Naive thymus-derived CD8-positive, alpha-beta T cell (primary cell): ENCODE measurements at places on chromosomes 5 and 9. TPM values are rescaled to one million over a fixed set of nuclear protein-coding genes. Genes with fewer than 3 reads are reported as not detected.

DNA sequence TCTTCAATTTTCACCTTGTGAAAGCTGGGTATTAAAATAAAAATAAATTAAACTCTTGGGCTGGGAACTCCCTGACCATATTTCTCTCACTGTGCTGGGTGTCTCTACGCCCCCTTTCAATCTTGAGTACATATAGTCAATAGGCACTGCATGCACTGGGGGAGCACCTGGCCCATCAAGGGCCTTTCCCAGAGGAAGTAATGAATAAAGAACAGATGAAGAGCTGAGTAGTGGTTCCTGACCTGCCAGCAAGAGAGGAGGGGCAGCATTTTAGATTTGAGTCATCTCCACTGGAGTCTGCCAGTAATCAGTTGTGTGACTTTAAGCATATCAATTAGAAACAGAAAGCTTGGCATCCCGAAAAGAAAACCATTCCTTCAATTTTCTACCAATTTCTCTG, 6.2 kb downstream of the MAPKAP1 start:
- DNase-seq, result no peak

GRCh38 chr5:44983006-44983405, 174.3 kb downstream of the MRPS30 start:
- no peak for DNase-seq

GRCh38 chr9:13911473-13911872, 402.5 kb downstream of the NFIB start:
- DNase-seq, result no peak

GRCh38 chr9:7752481-7752880, 47.1 kb downstream of the DMAC1 start:
- DNase-seq, result no peak

- no peak for DNase-seq
Observed at GRCh38 chr9:97695390-97695789, 1.8 kb downstream of the XPA start.

Gene SPATA31A3
- not detected for total RNA-seq

DNA sequence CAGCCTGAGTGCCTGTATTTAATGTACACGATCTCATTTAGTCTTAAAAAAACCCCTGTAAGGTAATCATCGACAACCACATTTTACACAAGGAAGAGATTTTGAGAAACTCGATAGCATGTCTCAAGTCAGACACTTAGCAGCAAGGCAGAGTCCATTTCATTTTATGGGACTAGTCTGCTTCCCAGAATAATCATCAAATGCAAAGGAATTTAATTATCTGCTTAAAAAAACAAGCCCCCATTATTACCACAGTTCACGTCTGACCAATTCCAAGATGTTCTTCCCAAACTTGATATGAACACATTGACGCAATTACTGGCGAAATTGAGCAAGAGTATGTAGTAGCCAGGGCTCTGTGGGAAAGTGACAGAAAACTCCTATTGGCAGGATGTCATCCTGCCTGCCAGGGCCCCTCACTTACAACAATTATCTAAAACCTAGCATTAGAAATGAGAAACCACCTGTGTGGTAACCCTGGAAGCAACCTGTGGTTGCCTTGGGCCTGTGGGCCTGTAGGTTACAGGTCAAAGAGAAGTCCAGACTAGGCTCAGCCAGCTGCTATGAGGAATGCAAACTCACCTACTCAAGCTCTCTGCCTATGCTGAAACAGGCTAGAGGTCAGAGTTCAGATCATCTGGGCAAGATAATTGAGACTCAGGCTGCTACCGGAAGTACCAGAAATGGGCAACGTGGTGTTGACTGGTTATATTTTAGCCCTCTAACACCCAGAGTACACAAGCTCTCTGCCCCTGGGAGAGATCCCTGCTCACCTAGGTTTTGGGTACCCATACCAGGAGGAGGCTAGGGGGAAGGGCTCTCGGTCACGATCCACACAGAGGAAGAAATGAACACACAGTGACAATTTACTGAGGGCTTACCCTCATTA, 1.6 kb downstream of the B4GALT1 start:
- DNase-seq, result no peak

GRCh38 chr5:60339691-60340201, 360.2 kb downstream of the DEPDC1B start:
- no peak for DNase-seq

DNA sequence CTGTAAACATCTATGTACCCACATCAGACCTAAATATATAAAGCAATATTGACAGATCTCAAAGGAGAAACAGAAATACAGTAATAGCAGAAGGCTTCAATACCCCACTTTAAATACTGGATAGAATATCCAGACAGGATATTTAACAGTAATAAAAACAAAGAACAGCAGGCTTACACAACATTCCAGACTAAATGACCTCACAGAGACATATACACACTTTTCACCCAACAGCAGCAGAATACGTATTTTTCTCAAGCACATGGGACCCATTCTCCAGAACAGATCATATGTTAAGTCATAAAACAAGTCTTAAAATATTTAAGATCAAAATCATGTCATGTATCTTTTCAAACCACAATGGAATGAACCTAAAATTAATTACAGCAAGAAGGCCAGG, 76.8 kb downstream of the CAMSAP1 start:
- no peak for DNase-seq

Gene CD180
- 2.1 TPM for total RNA-seq

GRCh38 chr9:115192280-115192679, 74.3 kb upstream of the TNC start:
- no peak for DNase-seq

DNA sequence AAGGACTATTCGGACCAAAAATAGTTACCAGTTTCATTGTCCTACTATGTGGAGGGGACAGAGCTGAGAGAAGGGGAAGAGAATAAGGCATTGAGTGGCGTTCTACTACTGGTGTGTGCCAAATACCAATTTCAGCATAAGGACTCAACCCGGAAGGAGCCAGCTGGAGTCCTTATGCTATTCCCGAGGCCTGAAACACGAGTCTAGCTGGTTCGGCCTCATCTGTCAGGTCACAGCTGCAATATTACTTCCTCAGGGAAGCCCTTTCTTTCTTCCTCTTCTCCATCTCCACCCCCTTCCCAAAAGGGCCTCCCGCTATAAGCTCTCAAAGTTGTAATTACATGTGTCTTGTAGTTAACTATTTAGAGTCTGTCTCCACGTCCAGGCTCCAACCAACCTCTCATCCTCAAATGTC, 20.5 kb upstream of the FER start:
- DNase-seq, result no peak

Gene CKMT2
- not detected for total RNA-seq

GRCh38 chr9:133634081-133634691, 2.0 kb upstream of the DBH start:
- DNase-seq, result no peak

DNA sequence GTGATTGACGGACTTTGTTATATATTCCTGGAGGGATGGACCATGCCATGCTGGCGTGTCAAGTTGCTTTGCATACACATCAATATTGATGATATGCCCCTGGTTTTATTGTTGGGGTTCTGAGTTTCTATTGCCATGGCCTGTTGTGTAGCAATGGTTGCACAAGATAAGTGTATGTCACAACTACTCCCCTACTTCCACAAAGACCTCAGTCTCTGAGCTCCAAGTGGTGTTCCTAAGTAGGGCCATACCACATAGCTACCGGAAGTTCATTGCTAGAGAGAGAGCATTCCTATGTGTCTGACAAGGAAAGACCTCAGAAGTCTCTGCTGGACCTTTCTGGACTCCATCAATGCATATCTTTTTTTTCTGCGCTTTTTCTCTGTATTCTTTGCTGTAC, 19.8 kb downstream of the TXNDC8 start:
- no peak for DNase-seq

Gene IL13
- not detected for total RNA-seq

Gene TSSK1B
- not detected for total RNA-seq

Gene RGS7BP
- total RNA-seq, result not detected

GRCh38 chr5:56175488-56175887, 57.6 kb downstream of the ANKRD55 start:
- DNase-seq, result no peak

GRCh38 chr5:93956006-93956405, 214.6 kb upstream of the POU5F2 start:
- no peak for DNase-seq

- DNase-seq, result no peak
Observed at GRCh38 chr9:14097666-14098415, 216.1 kb downstream of the NFIB start.

Gene C5orf52
- total RNA-seq, result not detected

DNA sequence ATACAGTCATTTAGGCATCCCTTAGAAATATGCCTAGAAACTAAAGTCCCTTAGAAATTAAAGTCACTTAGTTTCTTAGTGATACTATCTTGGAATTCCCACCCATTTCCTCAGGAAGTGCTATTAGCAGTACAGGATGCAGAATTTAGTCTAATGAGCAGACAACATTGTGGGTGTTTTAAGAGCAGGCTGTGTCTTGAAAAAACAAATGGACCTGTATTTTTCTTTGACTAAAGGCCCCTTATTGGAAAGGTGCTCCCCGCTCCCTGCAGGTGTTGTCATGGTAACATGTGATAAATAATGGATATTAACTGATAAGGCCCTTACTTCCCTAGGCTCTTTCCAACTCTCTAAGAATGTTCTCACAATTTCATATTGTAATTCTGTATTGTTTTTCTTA, 38.8 kb upstream of the STARD4 start:
- DNase-seq, result no peak

DNA sequence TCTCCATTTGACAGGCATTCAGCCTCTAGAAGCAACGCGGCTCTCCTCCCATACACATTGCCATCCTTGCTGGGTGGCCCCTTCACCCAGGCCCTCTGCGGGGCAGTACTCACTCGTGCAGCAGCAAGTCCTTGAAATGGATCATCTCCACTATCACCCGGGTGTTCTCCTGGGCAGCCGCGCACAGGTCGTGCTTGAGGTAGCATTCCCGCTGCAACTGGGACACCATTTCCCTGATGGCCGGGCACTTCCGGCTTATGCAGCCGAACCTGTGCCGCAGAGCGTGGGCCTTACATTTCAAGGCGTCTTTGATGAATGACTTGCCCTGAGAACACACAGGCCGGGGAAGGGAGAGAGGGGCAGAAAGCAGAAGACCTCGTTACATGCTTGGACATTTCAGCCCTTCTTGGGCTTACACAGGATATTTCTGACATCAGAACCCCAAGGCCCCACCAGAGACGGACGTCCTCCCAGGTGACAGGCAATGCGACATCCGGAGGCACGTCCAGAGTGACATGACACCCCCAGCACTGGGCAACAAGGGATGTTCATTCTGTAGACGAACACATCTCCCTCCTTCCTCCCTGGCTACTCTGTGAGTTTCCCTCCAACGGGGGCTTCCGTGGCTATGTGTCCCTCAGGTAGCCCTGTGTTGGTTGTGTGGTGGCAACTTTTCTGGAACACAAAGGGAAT, 5.0 kb downstream of the STC2 start:
- no peak for DNase-seq

DNA sequence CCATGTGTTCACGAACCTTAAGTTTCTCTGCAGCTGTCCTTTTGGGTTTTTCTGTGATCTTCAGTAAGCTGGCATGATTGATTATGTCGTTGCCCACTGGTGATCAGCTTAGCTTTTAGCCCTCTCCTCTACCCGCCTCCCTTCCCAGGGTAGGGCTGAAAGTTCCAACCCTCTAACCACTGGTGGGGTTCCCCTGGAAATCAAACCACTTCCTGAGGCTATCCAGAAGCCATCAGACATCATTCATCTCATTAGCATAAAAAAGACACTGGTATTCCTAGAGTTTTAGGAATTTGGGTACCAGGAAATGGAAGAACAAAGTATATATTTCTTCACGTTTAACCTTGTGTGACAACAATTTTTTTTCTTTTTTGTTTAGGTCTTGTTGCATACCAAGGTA, 29.8 kb downstream of the SPIN1 start:
- no peak for DNase-seq

DNA sequence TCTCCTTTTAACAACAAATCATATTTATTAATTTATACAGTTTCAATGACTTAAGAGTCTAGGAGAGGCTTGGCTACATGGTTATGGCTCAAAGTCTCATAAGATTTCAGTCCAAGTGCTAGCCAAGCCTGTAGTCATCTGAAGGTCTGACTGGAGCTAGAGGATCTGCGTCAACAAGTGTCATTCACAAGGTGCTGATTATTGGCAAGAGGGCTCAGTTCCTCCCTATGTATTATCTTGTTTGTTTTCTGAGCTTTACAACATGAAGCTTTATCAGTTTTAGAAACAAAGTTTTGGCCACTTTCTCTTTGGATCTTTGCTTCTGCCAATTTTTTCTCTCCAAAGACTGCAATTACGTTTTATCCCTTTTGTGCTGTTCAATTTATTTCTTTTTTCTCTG, 94.7 kb downstream of the RICTOR start:
- no peak for DNase-seq

Gene LRRC19
- total RNA-seq, result not detected

Gene CBY3
- total RNA-seq, result 0.99 TPM

GRCh38 chr5:95959888-95960666, 1.6 kb downstream of the ELL2 start:
- peak; percentile 22 for DNase-seq

GRCh38 chr5:146836226-146836842, 42.2 kb downstream of the PPP2R2B start:
- no peak for DNase-seq

- no peak for DNase-seq
Observed at GRCh38 chr5:145350513-145350912, 484.6 kb downstream of the PRELID2 start.

DNA sequence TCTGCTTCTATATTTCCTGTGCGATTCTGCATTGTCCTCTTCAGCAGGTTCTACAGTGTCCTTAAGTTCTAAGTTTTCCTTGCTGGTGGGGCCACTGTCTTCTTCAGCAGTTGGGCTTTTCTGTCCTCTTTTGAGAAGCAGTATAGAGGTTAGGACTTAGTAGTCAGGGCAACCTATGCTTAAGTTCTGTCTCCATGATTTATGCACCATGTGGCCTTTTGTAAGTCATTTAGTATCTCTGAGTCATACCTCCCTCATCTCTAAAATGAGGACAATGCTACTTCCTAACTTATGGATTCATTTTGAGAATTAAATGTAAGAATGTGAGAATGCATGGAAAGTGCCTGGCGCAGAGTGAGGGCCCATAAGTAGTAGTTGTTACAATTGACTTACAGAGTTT, 46.8 kb downstream of the GRIN3A start:
- DNase-seq, result no peak
